ENCODE measurements at places on chromosomes 16 and 17. TPM values are rescaled to one million over a fixed set of nuclear protein-coding genes. Genes with fewer than 3 reads are reported as not detected.

DNA sequence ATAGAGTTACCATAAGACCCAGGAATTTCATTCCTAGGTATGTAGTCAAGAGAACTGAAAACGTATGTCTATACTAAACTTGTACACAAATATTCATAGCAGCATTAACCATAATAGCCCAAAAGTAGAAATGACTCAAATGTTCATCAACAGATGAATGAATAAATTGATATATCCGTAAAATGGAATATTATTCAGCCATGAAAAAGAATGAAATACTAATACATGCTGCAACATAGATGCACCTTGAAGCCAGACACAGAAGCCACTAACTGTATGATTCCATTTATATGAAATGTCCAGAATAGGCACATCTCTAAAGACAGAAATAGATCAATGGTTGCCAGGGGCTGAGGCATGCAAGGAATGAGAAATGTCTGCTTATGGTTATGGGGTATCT lies 484.1 kb downstream of the SLC39A11 start:
- no peak for DNase-seq

- no peak for DNase-seq
Measured at GRCh38 chr17:64156670-64157069, 26.7 kb upstream of the ERN1 start.

DNA sequence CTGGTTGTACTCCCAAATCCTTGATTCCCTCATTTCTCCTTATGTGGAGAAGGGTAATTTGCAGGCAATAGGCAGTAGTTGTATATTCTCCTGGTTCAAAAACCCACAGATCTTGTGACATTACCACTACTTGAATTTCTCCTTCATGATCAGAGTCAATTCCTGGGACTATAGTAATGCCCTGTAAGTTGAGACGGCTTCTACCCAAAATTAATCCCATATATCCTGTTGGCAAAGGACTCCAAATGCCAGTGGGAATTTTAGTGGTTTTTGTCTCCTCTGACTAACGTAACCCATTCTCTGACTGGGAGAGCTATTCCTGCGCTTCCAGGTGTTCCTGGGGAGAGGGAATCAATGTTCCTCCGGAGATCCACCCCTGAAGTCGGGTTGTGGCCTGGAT lies 11.6 kb upstream of the ZNF689 start:
- peak; percentile 60 for DNase-seq

- DNase-seq, result no peak
Measured at GRCh38 chr16:54273566-54273965, 13.0 kb downstream of the IRX3 start.

DNA sequence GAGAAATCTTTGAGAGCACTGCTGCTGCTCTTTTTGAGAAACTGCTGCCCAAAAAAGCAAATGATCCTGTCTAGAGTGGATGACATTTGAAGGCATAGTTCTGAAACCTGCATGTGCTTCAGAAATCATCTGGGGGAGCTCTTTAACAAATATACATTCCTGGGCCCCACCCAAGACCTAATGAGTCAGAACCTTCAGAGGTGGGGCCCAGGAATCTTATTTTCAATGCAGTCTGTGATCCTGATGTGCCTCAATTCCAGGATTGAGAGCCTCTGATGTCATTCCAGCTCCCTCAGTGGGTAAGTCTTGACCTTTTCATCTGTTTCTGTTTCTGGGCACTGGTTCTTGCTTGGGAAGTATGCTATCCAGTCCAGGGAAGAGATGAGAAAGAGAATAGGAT lies 42.3 kb downstream of the HNF1B start:
- DNase-seq, result peak; percentile 74

DNA sequence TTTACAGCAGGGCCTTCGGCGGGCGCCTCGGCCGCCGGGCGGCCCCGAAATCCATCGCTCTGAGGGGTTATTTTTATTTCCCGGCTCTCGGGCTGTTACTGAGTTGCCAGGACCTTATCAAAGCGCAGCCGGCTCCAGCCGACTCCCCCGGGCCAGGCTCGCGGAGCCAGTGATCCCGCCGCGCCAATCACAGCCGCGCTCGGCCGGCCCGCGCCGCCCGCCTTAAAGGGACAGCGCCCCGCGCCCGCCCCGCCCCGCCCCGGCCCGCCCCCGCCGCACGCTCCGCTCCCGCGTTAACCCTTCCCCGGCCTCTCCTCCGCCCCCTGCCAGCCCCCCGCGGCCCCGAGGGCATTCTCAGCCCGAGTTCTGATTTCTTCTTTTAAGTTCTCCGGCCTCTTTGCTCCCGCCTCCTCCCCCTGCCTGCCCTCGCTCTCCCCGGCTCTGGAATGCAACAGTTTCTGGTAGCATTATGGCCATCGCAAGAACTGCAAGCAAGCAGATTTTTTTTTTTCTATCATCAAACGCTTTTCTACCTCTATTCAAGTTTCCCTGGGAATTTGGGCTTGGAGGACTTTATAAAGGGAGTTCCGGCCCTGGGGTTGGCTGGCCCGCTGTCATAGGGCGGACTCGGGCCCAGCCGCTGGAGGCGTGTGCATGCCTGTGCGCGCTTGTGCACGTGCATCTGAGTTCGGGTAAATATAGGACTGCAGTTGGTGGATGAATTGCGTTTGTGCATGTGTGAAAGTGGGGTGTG lies at the start of gene AXIN2:
Gene AXIN2, minus strand, starts transcription at position 197 of the 754 bp plus-strand sequence. CDS start 3,028 bp downstream, outside the sequence.
- peak; percentile 96 for DNase-seq

- no peak for DNase-seq
Measured at GRCh38 chr17:29682987-29683386, 60.3 kb upstream of the CORO6 start.

GRCh38 chr17:41769346-41769862 lies 17.1 kb downstream of the JUP start:
- DNase-seq, result no peak

GRCh38 chr17:50815400-50815799 lies 20.0 kb upstream of the WFIKKN2 start:
- no peak for DNase-seq

- DNase-seq, result peak; percentile 46
Measured at GRCh38 chr17:31743797-31744196, 115.2 kb downstream of the COPRS start.

DNA sequence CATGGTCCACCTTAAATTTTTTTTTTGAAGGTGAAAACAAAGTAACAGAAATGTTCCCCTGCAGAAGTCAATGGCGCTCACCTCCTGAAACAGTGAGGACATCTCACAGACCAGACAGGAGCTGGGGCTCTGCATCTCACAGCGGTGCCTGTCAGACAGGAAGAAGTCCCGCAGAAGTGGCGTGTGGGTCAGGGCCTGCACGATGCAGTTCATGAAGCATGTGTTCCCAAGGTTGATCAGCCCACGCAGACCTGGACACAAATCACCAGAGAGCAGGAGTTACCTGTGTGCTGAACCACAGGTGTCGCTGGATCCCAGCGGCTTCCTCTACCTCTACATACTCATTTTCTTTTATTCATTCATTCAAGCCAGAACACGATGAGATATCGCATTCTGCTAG lies 24.9 kb downstream of the USP22 start:
- no peak for DNase-seq

GRCh38 chr16:17329391-17329790 lies 141.4 kb downstream of the XYLT1 start:
- no peak for DNase-seq

- peak; percentile 96 for DNase-seq
Measured at GRCh38 chr16:1610071-1610898, 1.6 kb downstream of the IFT140 start.

DNA sequence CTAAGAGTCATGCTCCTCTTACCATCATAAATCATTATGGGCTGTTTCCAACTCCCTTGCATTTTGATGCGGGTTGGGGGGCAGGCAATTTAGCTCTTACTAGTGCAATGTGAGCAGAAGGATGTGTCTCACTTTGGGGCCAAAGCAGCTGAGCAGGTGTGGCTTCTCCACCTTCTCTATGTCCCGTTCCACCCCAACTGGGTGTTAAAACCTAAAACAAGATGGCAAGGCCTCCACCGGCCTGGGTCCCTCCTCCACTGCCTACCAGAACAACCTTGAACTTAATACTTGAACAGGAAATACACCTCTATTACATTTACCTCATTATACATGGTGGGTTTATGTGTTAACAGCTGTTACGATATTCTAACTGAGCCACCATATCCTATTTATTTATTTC lies 52.8 kb downstream of the TOX3 start:
- no peak for DNase-seq

GRCh38 chr17:43619705-43620104 lies 42.0 kb downstream of the MEOX1 start:
- no peak for DNase-seq

DNA sequence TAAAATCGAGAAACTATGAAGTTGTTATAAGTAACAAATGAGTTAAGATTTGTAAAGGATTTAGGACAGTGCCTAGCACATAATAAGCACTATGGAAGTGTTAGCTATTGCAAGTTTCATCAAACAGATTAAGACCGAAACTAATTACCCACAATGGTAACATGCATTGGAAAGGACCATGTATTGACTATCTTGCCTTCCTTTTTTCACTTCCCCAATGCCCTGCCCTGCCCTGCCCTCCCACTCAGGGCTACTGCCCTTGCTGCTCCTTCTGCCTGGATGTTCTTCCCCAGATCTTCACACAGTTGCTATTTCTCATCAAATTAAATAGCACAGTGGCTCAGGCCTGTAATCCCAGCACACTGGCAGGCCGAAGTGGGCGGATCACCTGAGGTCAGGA lies 202.1 kb upstream of the PSMD7 start:
- no peak for DNase-seq

- DNase-seq, result peak; percentile 65
Measured at GRCh38 chr17:40122999-40123810, 1.4 kb downstream of the MSL1 start.

- DNase-seq, result no peak
Measured at GRCh38 chr17:8459107-8459506, 23.4 kb downstream of the NDEL1 start.

GRCh38 chr17:65553009-65553645 lies 8.3 kb downstream of the AXIN2 start:
- peak; percentile 90 for DNase-seq

The ZNF213 gene
- 7.7 TPM for total RNA-seq

The C17orf78 gene
- not detected for total RNA-seq

The KCNJ18 gene
- not detected for total RNA-seq

The PRR15L gene
- total RNA-seq, result not detected

The GPRC5C gene
- 0.25 TPM for total RNA-seq

The PYY gene
- not detected for total RNA-seq
